ENCODE measurements at places on chromosomes 5 and 9. TPM values are rescaled to one million over a fixed set of nuclear protein-coding genes. Genes with fewer than 3 reads are reported as not detected.

DNA sequence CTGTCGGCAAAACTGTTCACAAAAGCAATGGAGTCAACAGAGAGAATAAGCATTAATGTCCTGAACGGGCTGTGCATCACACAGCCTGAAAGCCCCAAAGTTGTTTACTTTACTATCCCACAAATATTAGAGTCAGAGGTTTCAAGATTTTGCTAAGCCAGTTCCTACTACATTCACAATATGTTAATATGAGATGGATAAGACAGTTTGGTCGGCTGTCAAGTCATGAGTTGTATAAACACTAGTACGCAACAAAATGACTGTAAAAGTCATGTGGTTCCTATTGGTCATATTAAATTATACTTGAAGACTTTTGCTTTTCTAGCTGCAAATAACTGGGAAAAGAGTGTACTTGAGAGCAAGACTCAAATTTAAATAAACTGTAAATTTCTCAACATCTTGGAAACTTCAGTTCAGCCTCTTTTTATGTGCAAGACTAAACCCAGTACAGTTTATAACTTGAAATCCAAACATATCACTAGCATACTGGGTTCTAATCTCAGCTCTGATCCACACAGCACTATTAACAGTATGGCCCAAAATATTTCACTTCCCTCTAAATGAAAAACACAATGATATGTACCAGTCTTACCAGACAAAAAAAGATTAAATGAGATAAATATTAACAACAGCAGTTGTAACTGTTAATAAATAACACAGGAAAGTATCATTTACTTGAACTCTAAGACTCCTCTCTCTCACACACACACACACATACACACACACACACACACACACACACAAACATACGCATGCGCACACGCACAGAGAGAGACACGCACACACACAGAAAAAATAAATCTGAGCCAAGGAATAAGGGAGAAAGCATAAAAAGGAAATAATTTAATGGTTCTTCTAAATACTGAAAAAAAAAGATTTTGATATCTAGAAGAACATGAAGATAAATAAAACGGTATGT, 33.1 kb downstream of the FANCC start:
- peaks cover 3% of the 10 kb centered on the region for H3K4me1 ChIP-seq
- H3K27me3 ChIP-seq = no peaks in the 10 kb centered on the region
- no peak overlapping the region for H3K4me3 ChIP-seq
- H3K36me3 ChIP-seq = peaks cover 12% of the 10 kb centered on the region

DNA sequence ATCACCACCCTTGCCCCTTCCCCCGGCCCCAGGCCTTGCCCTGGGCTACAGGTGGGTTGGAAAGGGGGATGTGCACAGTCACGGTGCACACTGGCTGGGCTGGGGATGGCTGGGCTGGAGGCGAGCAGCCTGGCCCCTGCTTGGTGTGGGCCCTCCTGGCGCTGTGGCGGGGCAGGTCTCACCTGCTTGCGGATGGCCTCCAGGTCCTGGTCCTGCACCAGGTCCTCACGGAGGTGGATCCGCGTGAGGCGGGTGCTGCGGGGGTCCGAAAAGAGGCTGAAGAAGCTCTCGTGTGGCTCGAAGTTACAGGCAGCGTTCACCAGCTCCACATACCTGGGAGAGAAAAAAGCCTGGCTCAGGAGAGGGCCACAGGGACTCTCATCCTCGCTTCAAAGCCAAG, 18.1 kb downstream of the ZER1 start:
- no peaks in the 10 kb centered on the region for H3K4me1 ChIP-seq
- DNase-seq = no peak
- no peak overlapping the region for H3K27ac ChIP-seq
- no peaks in the 10 kb centered on the region for H3K27me3 ChIP-seq
- peaks cover 4% of the 10 kb centered on the region for H3K36me3 ChIP-seq

- H3K4me3 ChIP-seq = no peak overlapping the region
- peaks cover 29% of the 10 kb centered on the region for H3K4me1 ChIP-seq
- H3K27me3 ChIP-seq = peaks cover 46% of the 10 kb centered on the region
Measured at GRCh38 chr5:73899055-73899454, 273.1 kb downstream of the ARHGEF28 start.

GRCh38 chr9:130181678-130182380, 9.6 kb downstream of the NCS1 start:
- no peaks in the 10 kb centered on the region for H3K4me1 ChIP-seq
- no peak overlapping the region for H3K27ac ChIP-seq
- H3K36me3 ChIP-seq = no peaks in the 10 kb centered on the region
- DNase-seq = no peak
- H3K4me3 ChIP-seq = no peak overlapping the region

DNA sequence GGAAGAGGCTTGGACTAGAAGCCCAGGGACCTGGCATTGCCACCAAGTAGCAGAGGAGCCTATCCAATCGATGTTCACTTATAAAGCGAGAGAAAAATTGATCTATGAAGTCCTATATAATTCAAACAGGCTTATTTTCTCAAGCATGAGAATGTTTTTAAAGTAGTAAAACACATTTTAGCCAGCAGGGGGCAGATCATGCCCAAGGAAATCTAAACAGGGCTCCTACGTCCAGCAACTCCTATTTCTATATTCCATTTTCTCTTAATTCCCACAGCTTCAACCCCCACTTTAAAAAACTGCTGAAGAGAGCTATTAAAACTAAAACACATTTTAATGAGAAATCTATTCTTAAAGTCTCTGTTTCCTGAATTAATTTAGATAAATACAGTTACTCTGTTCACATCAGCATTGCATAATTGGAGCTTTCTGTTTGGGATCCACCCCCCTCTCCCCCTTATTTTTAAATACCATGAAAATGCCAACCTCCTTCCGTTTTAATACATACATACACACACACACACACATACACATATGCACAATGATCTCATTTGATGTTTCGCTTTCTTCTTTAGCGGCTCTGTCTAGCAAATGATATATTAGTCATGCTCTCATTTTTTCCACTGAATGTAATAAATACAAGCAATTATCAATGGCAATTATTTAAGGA, 144.9 kb downstream of the MYO10 start:
- no peak for DNase-seq
- peaks cover 3% of the 10 kb centered on the region for H3K4me1 ChIP-seq
- no peak overlapping the region for H3K4me3 ChIP-seq
- no peak overlapping the region for H3K27ac ChIP-seq
- H3K27me3 ChIP-seq = peaks cover 5% of the 10 kb centered on the region
- no peaks in the 10 kb centered on the region for H3K36me3 ChIP-seq

- no peak overlapping the region for H3K27ac ChIP-seq
- DNase-seq = no peak
- H3K4me1 ChIP-seq = no peaks in the 10 kb centered on the region
- H3K4me3 ChIP-seq = no peak overlapping the region
- H3K27me3 ChIP-seq = no peaks in the 10 kb centered on the region
Measured at GRCh38 chr9:134032456-134033222, 7.4 kb downstream of the BRD3OS start.

GRCh38 chr5:65923339-65923738, 3.0 kb upstream of the ERBIN start:
- peaks cover 9% of the 10 kb centered on the region for H3K4me1 ChIP-seq
- H3K4me3 ChIP-seq = no peak overlapping the region
- no peak for DNase-seq
- no peaks in the 10 kb centered on the region for H3K36me3 ChIP-seq
- H3K27me3 ChIP-seq = peaks cover 32% of the 10 kb centered on the region

DNA sequence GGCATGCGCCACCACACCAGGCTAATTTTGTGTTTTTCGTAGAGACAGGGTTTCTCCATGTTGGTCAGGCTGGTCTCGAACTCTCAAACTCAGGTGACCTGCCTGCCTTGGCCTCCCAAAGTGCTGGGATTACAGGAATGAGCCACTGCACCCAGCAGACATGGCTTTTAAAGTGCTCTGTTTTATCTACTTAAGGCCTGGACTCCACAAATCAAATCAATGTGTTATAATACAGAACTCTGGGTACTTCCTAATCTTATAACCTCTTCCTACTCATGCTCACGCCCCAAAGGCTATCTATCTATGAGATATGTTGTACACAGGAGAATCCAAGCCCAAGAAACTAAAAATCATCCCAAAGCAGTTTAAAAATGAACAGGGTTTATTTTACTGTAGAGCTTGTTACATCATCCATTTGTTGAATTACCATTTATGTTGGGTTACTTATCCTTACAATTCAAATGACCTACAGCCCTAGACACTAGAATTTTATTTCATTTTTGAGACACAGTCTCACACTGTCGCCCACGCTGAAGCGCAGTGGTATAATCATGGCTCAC, 155.1 kb downstream of the EFNA5 start:
- H3K27me3 ChIP-seq = peaks cover 6% of the 10 kb centered on the region
- no peak overlapping the region for H3K27ac ChIP-seq
- H3K4me1 ChIP-seq = no peaks in the 10 kb centered on the region
- H3K36me3 ChIP-seq = no peaks in the 10 kb centered on the region
- DNase-seq = no peak

DNA sequence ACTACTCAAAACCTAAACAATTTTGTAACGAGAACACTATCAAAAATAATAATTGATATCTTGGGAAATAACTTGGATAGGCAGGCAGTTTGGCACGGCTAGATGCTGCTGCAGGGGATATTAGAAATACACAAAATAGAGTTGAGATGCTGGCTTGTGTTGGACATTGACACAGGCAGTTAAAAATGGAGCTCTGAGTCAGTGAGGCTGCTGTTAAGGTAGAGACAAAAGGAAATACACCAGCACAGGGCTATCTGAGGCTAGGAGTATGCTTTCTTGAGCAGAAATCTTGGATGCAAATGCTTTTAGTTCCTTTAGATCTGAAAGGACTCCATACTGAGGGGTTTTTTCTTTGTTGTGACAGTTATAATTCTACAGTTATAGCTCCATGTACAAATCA, 16.6 kb downstream of the TENT2 start:
- H3K4me3 ChIP-seq = no peak overlapping the region
- no peak overlapping the region for H3K27ac ChIP-seq
- H3K4me1 ChIP-seq = peaks cover 19% of the 10 kb centered on the region

- no peak for DNase-seq
- peaks cover 16% of the 10 kb centered on the region for H3K4me1 ChIP-seq
- H3K4me3 ChIP-seq = no peak overlapping the region
- no peak overlapping the region for H3K27ac ChIP-seq
Measured at GRCh38 chr9:129206905-129207304, 28.8 kb upstream of the IER5L start.

The FAM151B gene
- 0.43 TPM for total RNA-seq

The DMRTA1 gene
- total RNA-seq = not detected

The IL13 gene
- 830 TPM for total RNA-seq

The CPEB4 gene
- 12.2 TPM for total RNA-seq

Data from activated T-helper 2 cell treated with anti-CD3 and anti-CD28 coated beads, Interferon-gamma antibody, Interleukin-2, Interleukin-4, amounts not matched to agents 10 μg/mL and 5 μg/mL and 100 μg/mL, durations not matched to agents 14 hours and 24 hours and 36 hours (primary cell).